NB4 (cell line): ENCODE measurements at places on chromosomes 12 and 14.
A peak's percentile ranks its signal among the peaks of the same experiment; 100 is the strongest.

- no peak for DNase-seq
Observed at GRCh38 chr14:87908550-87908949, 84.4 kb downstream of the GALC start.

- DNase-seq: no peak
Observed at GRCh38 chr12:47891356-47891755, 13.4 kb downstream of the VDR start.

DNA sequence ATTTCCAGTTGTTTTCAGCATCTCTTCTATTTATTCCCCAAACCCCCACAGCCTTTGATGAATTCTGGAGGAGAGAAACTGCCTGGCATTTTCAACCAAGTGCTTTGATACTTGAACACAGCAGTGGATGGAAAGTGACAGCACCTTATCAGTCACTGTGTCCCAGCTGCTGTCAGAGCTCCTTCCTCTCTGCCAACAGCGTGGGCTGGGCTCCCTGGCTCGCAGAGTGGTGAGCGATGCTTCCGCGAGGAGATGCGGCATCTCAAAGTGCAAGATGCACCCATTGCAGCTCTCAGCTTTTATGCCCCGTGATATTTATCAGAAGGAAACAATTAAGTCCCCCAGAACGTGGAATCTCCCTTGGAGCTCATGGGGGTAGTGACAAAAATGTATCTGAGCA lies 72.6 kb upstream of the TCL1A start:
- DNase-seq: no peak

DNA sequence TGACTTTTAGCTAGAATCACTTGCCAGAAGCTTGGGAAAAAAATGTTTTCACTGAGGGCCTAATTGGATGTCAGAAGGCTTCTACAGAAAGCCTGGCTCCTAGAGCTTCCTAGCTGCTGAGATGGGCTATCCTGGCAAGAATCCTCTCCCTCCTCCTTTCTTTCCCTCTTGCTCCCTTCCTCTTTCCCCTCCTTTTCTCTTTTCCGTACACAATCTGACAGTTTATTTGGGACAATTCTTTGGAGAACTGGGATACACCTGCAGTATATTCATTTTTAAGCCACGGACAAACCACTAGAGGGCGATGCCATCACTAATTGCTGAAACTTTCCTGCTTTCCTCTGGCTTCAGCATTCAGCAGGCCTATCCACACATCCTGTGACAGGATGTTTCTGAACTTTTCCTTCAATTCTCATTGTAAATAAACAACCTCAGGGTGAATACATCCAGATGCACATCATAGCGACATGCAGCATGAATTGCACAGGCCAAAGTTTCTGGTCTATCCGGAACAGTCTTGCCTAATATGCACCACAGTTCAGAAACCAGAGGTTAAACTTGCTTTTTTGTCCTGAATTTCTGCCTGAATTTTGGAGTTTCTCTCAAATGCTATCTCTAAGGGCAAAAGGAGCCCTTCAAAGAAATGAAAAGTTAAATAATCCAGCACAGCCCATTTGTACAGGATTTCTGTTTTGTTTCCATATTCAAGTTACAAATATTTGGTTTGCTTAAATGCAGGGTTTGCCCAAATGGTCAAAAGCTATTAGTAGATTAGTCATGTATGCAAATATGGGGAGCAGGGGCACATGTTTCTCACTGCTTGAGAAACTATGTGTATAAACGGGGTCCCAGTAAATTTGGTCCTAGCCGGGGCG lies 142.8 kb downstream of the PAWR start:
- DNase-seq: peak; percentile 41

GRCh38 chr12:105474672-105475071 lies 144.2 kb downstream of the C12orf75 start:
- peak; percentile 63 for DNase-seq
